ENCODE measurements at places on chromosomes 11 and 22.

DNA sequence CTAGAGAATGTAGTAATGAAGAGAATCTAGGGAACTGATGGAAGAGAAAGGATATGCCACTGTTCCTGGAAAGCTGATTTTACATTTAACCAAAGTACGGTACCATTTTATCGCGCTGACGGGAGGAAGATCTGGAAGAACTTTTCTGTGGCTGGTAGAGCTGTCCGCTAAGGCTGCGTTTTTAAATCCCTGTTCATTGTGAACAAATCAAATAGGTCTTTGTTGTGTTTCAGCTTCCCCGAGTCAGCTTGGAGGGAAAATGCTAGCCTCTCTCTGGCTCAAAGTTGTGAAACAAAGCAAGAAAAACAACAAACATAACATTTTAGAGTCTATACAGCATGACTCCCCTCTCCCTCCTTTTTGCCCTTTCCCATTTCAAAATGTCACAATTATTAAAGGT lies 34.4 kb downstream of the FBXO7 start:
- DNase-seq = no peak
- H3K36me3 ChIP-seq = peaks cover 10% of the 10 kb centered on the region
- no peak overlapping the region for H3K27ac ChIP-seq
- H3K4me1 ChIP-seq = no peaks in the 10 kb centered on the region
- H3K4me3 ChIP-seq = no peak overlapping the region

DNA sequence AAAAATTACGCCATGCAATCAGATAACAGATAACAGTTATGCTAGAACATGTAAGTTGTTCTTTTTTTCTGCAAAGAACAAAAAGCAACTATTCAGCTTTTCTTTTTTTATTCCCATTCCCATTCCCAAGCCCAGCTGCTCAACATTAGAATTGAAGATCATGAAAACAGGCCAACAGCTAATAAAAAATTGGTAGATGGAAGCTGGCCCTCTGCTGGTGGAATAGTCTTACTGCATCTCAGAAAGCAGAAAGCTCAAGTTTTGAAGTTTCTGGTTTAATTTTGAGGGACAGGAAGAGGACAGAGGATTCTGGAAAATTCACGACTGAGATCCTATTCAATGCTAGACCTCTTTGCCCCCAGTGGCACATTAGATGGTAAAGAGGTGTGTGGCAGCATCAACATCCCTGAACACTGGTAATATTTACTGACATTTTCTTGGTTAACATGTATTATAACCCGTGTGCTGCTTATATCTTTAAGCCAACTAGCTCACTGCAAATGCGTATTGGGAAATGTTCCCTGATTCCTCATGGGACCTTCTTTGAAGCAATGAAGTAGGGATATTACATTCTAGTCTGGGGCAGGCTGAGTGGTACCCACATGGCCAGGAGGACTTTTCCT lies 591.2 kb downstream of the OPCML start:
- H3K4me3 ChIP-seq = no peak overlapping the region
- H3K4me1 ChIP-seq = peaks cover 14% of the 10 kb centered on the region

GRCh38 chr11:35303596-35304385 lies 115.6 kb downstream of the SLC1A2 start:
- no peak overlapping the region for H3K4me3 ChIP-seq
- peaks cover 14% of the 10 kb centered on the region for H3K4me1 ChIP-seq
- H3K27ac ChIP-seq = no peak overlapping the region
- H3K36me3 ChIP-seq = peaks cover 3% of the 10 kb centered on the region

- no peak overlapping the region for H3K4me3 ChIP-seq
- no peaks in the 10 kb centered on the region for H3K27me3 ChIP-seq
- H3K4me1 ChIP-seq = no peaks in the 10 kb centered on the region
- no peak for DNase-seq
- no peaks in the 10 kb centered on the region for H3K36me3 ChIP-seq
Observed at GRCh38 chr22:25663654-25664053, 78.3 kb upstream of the MYO18B start.

- H3K4me3 ChIP-seq = no peak overlapping the region
- no peaks in the 10 kb centered on the region for H3K27me3 ChIP-seq
- DNase-seq = no peak
Observed at GRCh38 chr11:31419138-31419537, 49.5 kb downstream of the DNAJC24 start.

DNA sequence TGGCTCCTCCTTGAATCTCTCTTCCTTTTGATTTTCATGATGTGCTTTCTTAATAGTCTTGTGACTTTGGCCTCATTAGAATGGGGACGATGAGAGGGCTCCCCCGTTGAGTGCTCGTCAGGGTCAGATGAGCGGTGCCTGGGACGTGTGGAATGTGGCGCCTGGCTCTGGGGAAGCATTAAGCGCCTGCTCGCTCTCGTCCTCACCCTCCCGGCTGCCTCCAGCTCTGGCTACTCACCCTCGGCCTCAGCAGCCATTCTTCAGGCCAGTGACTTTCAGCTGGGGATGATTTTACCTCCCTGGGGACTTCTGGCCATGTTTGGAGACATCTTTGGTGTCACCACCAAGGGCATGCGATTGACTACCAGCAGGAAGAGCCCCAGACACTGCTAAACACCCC lies 69.7 kb downstream of the RPS6KA4 start:
- H3K36me3 ChIP-seq = no peaks in the 10 kb centered on the region
- H3K27me3 ChIP-seq = peaks cover 20% of the 10 kb centered on the region
- no peak for DNase-seq
- no peak overlapping the region for H3K4me3 ChIP-seq
- no peaks in the 10 kb centered on the region for H3K4me1 ChIP-seq

DNA sequence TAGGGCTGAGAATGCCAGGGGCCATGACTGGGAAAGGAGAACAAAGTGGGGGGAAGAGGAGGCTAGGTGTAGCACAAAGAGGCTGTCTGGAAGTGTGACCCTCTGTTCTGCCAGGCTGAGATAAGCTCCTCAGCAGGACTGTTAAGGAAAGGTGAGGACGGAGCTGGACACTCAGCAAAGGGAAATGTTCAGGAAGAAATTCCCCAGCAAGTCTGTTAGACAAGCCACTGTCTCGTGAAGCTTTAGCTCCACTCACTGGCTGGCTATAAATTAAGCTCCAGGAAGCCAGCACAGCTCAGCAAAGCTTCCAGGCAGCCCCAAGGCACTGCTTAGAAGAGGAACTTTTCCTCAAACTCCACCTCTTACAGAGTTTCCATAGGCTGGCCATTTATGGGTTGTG lies 181.2 kb upstream of the API5 start:
- no peak overlapping the region for H3K27ac ChIP-seq
- DNase-seq = no peak
- no peak overlapping the region for H3K4me3 ChIP-seq
- no peaks in the 10 kb centered on the region for H3K4me1 ChIP-seq

- peak overlapping the region; percentile 62 for H3K27ac ChIP-seq
- peaks cover 70% of the 10 kb centered on the region for H3K4me1 ChIP-seq
- no peak overlapping the region for H3K4me3 ChIP-seq
- peak; percentile 92 for DNase-seq
Observed at GRCh38 chr11:1753229-1753928, 3.0 kb upstream of the IFITM10 start.

DNA sequence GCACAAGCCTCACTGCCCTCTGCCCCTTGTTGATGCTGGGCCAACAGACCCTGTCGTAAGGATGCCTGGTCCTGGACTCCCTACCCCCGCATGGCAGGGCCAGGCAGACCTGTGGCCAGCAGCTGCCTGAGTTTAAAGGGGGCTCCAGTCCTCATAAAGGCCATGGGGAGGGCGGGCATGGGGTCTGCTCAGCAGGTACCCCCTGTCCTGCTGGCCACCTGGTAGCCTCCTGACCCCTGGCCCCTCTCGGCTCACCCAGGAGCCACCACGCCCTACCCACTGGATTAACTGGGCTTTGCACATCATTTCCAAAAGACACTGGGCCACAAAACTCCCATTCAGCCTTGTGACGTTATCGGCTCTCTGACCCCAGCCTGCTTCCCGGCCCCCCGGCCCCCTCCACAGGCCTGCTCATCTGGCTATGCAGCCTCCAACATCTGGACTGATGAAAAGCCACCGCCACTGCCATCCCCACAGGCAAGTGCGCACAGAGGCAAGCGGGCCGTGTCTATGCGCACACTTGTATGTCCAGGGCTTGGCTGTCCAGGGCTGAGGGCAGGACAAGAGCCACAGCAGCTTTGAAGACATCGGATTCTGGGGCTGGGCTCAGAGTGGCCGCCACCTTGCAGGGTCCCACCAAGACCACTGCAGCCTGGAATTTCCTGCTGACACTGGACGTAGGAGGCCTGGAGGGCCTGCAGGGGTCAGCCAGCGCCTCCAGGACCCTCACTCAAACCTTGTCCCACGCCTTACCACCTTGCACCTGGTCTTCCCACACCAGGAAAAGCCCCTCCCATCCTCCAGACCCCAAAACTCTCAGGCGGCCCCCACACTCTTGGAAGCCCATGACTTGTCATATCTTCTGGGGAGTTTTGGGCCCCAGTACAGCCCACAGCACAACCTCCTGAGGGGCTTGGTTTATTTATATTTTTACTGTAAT lies 48.7 kb downstream of the IGF2 start:
- no peak overlapping the region for H3K4me3 ChIP-seq
- no peaks in the 10 kb centered on the region for H3K27me3 ChIP-seq
- H3K4me1 ChIP-seq = peaks cover 8% of the 10 kb centered on the region
- DNase-seq = peak; percentile 75

DNA sequence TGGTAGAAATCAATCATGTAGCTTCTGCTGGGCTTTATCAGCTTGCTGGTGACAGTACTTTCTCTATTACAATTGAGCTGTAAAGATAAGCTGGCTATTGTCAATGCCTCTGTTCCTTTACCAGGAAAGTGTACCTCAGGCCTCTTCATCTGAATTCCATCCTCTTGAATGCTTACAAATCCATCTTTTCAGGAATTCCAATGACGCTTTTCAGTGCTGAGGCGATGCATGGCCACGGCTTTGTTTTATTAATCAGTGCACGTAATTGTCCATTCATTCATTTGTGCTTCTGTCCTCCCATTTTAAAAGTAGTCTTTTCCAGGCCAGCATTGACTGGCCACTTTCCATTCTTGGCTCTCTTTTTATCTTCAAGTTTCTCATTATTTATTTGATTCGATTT lies 202.0 kb downstream of the PGR start:
- H3K4me1 ChIP-seq = peaks cover 37% of the 10 kb centered on the region
- no peak overlapping the region for H3K27ac ChIP-seq
- H3K27me3 ChIP-seq = no peaks in the 10 kb centered on the region
- no peak for DNase-seq

DNA sequence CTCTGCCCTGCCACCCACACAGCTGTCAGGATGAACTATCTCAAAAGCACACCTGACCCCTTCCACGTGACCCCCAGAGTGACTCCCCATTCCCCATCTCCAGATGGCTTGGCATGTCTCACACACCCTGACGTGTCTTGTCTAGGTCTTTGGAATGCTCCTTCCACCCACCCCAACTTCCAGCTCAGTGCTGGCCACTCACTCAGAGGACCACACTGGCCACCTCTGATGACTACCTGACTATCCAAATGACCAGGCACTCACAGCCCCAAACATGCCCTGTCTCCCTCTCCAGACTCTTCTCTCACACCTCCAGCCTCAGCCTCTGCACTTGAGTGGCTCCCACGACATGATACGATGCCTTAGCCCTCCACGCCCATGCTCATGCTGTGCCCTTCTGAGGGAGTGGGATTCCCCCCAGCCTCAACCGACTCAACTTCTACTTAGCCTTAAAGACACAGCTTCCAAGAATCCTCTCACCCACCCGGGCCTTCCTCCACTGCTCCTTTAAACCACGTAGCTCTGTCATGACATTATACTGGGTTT lies 259.4 kb downstream of the BUD13 start:
- H3K27me3 ChIP-seq = peaks cover 25% of the 10 kb centered on the region
- no peak for DNase-seq
- no peak overlapping the region for H3K27ac ChIP-seq
- no peaks in the 10 kb centered on the region for H3K4me1 ChIP-seq
- no peaks in the 10 kb centered on the region for H3K36me3 ChIP-seq

DNA sequence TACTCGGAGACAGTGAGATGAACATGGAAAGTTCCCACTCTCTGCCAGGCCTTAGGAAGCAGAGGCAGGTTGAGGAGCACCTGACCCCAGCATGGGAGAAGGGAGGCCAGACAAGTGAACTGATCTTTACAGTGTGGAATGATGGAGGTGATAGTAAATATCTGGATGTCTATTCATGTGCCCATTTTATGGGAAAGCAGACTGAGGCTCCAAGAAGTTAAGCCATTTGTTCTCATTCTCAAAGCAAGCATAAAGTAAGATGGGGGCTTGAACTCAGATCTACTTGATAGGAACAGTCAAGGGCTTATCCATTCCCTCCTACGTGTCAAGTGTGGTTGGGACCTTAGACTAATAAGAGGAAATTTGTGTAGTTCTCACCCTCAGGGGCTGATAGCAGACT lies 461.5 kb downstream of the MN1 start:
- H3K27ac ChIP-seq = no peak overlapping the region
- H3K4me1 ChIP-seq = peaks cover 7% of the 10 kb centered on the region
- no peaks in the 10 kb centered on the region for H3K27me3 ChIP-seq
- H3K4me3 ChIP-seq = no peak overlapping the region
- H3K36me3 ChIP-seq = peaks cover 5% of the 10 kb centered on the region

DNA sequence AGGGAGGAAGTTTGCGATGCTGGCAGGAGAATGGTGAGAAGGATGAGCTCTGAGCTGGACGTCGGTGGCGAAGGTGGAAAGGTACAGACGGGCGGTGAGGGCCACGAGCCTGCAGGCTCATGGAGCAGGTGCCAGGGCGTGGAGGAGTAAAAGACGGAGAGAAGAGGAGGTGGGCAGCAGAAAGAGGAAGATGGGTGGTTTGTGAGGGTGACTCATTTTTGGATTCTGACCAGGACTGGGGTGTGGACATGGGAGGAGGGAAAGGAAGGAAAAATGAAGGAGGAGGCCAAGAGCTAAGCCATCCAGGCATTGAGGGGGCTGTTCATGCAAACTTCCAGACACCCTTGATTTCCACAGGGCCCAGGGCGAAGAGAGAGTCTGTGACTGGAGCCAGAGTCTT lies 3.5 kb downstream of the ZDHHC24 start:
- no peak overlapping the region for H3K4me3 ChIP-seq
- no peak for DNase-seq
- H3K4me1 ChIP-seq = peaks cover 28% of the 10 kb centered on the region
- peaks cover 19% of the 10 kb centered on the region for H3K36me3 ChIP-seq
- H3K27ac ChIP-seq = no peak overlapping the region

GRCh38 chr11:116563028-116563711 lies 209.6 kb downstream of the BUD13 start:
- DNase-seq = no peak
- H3K27ac ChIP-seq = no peak overlapping the region
- no peak overlapping the region for H3K4me3 ChIP-seq
- peaks cover 10% of the 10 kb centered on the region for H3K4me1 ChIP-seq

DNA sequence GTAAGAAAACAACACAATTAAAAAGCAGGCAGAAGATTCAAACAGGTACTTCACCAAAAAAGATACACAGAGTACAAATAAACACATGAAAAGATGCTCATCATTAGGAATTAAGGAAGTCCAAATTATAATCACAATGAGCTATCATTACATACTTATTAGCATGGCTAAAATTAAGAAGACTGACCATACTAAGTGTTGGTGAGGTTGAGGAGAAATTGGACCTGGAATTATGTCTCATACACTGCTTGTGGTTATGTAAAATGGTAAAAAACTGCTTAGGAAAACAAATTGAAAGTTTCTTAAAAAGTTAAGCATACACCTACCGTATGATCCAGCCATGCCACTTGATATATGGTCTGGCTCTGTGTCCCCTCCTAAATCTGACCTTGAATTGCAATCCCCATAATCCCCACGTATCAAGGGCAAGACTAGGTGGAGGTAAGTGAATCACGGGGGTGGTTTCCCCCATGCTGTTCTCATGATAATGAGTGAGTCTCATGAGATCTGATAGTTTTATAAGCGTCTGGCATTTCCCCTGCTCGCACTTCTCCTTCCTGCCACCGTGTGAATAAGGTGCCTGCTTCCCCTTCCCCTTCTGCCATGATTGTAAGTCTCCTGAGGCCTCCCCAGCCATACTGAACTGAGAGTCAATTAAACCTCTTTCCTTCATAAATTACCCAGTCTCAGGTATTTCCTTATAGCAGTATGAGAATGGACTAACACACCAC lies 4.8 kb downstream of the SAAL1 start:
- H3K27me3 ChIP-seq = no peaks in the 10 kb centered on the region
- no peak overlapping the region for H3K4me3 ChIP-seq
- H3K27ac ChIP-seq = peak overlapping the region; percentile 42
- DNase-seq = no peak

Measured in chondrocyte (in vitro differentiated cells).